ENCODE measurements at places on chromosomes 6 and 20.

- no peak for DNase-seq
Observed at GRCh38 chr6:79928478-79928998, 18.8 kb downstream of the ELOVL4 start.

GRCh38 chr6:40460380-40460779 lies 126.8 kb downstream of the LRFN2 start:
- no peak for DNase-seq

DNA sequence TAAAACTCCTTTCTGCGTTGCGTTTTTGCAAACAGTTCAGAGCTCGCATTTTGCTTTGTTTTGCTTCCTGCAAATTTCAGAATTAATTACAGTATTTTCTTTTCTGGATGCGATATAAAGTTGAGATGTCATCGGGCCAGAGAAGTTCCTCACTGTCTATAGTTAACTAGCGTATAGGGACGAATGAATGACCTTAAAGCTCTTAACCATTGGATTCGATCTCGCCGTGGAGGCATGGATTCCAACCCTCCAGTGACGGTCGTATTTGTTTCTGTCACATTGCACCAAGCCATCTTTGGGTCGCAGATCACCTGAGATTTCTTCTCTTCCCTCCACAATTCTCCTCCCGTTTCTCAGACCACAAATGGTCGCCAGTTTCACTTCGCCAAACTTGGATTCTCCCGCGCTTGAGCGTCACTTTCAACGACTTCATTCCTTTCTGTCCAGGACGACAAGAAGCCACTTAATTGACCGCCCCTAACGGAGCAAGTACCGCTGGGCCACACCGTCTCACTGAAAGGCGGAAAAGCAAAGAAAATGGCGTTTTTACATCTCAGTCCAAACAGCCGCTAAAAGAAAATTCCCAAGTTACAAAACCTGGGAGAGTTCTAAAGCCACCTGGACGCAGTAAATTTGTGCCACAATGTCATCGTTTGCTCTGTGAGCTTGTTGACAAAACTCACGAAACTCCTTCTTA lies 85.3 kb upstream of the ZNF184 start:
- no peak for DNase-seq

GRCh38 chr20:50003253-50003656 lies 20.5 kb downstream of the SNAI1 start:
- no peak for DNase-seq

DNA sequence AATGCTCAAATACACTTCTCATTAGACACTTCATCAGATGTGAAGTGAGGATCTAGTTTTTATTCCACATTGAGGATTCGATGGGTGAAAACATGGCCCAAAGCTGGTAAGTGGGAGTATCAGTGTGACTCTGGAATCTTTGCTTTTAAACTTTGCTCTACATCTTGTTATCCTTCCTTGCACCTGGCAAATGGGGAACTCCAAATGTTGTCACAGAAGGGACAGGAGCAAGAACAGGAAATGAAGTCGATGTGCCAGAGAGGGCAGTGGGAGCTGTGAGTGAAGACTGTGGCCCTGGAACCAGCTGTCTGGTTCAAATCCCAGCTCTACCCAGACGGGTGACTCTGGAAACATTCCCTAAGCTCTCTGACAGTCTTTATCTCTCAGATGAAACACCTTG lies 86.7 kb upstream of the AGPAT4 start:
- DNase-seq: no peak

GRCh38 chr6:159931846-159932245 lies 37.0 kb upstream of the IGF2R start:
- no peak for DNase-seq
